Stimulated activated CD4-positive, alpha-beta T cell treated with anti-CD3 and anti-CD28 coated beads, Interleukin-15, amount 100 ng/mL, for 1 hour (primary cell): ENCODE measurements at places on chromosomes 3 and 15.

DNA sequence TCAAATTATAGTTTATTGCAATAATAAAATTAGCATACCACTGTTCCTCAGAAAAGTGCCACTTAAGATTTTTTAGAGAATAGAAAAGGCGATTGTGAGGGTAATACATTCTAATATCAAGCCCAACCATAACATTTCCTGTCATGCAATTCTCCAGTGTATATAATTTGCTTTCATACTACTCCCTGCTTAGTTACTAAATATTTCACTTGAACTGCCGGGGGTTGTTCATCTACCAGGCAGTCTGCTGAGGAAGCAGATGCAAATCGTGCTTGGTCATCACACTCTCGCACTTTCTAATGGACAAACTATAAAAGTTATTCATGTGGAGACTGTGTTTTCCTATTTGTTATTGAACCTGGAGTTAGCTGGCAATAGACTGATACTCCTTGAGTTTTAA lies 645.6 kb upstream of the CBLB start:
- no peak for DNase-seq

DNA sequence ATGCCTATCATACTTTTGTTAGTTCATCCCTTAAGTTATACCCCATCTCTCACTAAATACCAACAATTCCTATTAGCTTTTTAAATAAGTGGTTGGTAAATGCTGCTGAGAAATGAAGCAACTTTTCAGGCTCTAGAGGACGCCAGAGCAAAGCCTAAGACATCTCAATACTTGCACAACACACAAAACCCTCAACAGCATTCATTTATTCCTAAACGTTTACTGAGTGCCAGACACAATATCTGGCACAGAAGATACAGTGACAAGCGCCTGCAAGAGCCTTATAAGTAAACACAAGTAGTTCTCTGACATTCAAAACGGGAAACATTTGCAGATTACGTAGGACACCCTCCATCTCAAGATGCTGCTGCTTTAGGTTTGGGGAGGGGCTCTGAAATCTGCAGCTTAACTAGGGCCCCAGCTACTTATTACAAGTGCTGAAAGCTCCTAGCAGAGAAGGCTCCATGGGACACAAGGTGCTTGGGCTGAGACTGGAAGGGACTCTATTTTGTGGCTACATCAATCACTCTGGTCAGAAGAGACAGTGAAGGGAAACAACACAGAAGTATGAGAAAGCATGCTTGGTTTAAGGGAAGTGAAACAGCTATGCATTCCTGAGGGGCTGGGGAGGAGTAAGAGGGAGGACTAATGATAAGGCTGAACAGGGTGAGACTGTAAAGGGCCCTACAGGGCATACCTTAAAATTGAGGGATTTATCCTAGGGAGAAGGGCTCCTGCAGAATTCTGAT lies 311.3 kb downstream of the PLCL2 start:
- no peak for DNase-seq

DNA sequence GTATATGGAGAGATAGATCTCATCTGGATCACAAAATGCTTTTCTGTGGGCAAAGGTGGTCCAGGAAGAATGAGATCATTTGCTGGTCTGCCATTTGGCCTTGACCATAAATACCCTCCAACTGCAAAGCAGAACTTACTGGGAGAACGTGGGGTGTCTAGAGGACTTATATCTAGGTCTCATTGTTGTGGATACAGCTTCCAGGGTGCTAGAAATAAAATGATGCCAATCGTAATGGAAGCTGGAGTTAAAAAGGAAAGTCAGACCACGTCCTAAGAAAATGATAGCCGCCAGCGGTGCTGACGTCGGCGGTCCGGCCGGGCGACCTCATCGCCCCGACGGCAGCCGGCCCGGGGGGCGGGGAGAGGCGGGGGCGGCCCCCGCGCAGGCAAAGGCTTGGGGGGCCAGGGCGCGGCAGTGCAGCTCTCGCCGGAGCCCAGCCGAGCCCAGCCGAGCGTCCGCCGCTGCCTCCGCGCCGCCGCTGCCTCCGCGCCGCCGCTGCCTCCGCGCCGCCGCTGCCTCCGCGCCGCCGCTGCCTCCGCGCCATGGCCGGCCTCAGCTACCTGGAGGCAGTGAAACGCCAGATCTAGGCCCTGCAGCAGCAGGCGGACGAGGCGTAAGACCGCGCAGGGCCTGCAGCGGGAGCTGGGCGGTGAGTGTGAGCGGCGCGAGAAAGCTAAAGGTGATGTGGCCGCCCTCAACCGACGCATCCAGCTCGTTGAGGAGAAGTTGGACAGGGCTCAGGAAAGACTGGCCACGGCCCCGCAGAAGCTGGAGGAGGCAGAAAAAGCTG lies 89.5 kb downstream of the EOMES start:
- DNase-seq = peak; percentile 19

GRCh38 chr15:88303395-88303794 lies 46.9 kb upstream of the NTRK3 start:
- no peak for DNase-seq

- DNase-seq = no peak
These were observed 9.8 kb upstream of the CNTN3 start for GRCh38 chr3:74624301-74624700.

DNA sequence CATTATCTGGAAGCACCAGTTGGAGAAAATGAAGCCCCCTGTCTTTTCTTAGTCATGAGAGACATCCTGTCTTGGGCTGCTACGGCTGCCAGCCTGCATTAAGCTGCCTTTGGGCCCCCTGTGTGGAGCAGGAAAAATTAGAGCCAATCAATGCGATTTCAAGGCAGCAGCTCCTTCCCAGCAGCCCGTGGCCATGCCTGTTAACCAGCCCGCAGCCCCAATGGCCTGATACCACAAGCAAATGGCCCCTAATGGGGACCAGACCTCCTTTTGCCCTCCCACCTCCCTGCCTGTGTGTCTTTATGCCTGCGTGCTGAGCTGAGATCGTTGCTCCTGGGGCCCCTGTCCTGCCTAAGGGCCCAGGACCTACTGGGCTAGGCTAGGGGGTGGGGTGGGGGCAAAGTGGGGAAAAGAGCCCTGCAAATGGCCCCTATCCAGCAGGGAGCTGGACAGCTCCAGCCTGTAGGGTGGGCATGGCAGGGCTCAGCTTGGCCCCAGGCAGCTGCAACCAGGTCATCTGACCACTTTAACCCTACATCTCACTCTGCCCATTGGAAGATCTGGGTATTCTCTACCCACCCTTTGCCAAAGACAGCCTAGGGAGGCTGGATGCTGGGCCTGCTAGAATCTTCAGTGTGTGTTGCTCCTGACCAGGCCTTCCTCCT lies 53.8 kb upstream of the MRPS22 start:
- no peak for DNase-seq

DNA sequence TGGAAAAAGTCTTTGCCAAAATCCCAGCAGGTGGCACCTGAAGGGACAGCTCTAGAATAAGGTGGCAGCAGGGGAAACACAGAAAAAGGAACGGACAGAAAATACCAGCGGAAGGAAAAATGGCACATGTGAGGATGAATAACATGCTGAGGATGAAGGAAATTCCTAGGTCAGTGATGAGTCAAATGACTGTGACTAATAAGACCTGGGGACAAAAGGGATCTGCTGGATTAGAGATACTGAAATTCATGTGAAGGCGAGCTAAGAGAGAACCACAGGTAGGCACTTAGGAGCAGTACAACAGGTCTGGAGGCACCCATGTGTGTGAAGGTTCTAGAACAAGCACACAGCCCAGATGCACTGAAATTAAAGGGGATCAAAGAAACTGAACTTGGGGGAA lies 482.5 kb downstream of the FOXP1 start:
- no peak for DNase-seq

- DNase-seq = no peak
These were observed 31.9 kb downstream of the CMTM7 start for GRCh38 chr3:32423534-32423933.

GRCh38 chr15:62841269-62841628 lies 201.3 kb upstream of the TPM1 start:
- no peak for DNase-seq

DNA sequence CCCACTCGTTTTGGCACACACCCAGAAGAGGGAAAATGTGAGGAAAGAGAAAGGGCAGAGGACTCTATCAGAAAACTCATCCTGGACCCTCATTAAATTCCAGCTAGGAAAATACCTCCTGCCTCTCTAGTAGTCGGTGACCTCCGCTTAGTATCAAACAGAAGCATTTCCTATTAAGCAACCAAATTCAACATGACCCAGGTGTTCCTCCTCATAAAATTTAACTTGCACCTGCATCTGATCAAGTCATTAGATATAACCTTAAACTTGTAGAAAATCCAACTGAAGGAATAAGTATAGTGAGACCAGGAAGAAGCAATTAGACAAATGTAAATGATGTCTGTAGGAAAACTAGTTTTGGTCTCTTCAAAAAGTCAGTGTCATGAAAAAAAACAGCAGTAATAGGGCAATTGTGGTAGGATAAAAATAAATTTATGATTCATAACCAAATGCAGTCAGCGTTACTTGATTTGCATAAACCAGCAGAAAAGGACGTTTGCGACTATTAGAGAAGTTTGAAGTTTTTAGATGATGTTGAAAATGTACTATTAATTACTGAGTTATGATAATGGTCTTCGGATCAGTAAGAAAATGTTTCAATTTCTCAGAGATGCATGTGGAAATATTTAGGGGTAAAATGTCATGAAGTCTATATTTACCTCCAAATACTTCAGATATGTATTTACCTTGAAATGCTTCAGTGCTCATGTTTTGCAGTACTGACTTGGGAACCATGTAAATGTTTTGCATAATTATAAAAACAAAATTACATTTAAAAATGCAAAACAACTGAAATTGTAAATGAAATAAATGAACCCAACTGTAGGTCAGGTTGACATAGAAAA lies 44.6 kb downstream of the LDHAL6B start:
- no peak for DNase-seq

DNA sequence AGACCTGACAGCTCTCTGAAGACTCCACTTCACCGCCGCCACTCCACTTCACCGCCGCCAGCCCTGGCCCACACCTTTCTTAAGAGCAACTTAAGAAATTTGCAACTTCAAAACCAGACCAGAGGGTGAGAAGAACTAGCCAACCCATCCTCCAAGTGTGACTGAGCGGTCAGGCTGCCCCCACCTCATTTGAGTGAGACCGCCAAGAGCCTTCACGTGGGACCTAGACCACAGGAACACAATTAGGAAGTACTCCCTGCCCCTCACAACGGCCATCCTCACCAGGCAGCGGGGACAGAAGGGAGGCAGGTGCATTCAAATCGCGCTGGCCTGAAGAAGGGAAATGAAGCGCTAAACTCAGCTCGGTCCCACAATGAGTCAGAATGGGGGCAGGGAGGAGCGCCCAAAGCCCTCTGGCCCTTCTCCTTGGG lies 156.8 kb upstream of the BCL6 start:
- no peak for DNase-seq

- DNase-seq = no peak
These were observed 151.1 kb downstream of the OSBPL10 start for GRCh38 chr3:31829826-31830426.

- no peak for DNase-seq
These were observed 3.7 kb upstream of the SLC41A3 start for GRCh38 chr3:126087552-126088175.

DNA sequence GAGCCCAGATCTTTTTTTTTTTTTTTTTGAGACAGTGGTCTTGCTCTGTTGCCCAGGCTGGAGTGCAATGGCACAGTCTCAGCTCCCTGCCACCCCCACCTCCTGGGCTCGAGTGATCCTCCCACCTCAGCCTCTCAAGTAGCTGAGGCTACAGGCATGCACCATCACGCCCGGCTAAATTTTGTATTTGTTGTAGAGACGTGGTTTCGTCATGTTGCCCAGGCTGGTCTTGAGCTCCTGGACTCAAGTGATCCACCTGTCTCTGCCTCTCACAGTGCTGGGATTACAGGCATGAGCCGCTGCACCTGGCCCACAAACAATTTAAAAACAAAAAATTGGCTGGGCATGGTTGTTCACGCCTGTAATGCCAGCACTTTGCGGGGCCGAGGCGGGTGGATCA lies 22.6 kb upstream of the SLC6A6 start:
- no peak for DNase-seq

DNA sequence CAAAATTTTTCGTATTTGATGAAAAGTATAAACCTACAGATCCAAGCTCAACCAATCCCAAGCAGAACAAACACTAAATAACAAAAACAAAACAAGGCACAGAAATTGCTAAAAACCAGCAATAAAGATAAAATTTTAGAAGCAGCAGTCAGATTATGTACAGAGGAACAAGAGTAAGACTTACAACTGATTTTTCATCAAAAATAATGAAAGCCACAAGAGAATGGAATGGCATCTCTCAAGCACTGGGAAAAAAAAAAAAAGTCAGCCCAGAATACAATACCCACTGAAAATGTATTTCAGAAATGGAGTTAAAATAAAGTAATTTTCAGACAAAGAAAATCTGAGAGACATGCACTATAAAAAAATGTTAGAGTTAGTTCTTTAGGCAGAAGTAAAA lies 27.0 kb downstream of the GPR156 start:
- DNase-seq = no peak

GRCh38 chr15:28956491-28956890 lies 70.7 kb downstream of the APBA2 start:
- DNase-seq = no peak

DNA sequence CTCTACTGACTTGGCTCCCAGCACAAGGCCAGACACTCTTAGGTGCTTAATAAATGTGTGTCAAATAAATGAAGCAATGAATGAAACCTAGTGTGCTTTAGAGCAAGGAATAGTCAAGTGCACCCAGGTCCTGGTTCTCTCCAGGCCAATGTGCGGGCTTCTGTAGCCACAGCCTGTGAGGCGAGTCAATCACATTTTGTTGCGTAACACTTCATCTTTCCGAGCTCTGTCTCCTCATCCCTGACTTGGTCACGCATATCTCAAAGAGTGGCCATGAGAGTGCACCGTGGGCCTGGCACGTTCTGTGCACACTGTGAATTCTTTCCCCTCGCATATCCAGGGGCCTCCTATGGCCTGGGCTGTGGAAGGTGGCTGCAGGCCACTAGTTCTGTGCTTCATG lies 11.4 kb upstream of the SH3GL3 start:
- no peak for DNase-seq

- no peak for DNase-seq
These were observed 121.0 kb downstream of the PDZRN3 start for GRCh38 chr3:73503781-73504180.

- DNase-seq = no peak
These were observed 102.8 kb downstream of the CHSY1 start for GRCh38 chr15:101148881-101149664.

DNA sequence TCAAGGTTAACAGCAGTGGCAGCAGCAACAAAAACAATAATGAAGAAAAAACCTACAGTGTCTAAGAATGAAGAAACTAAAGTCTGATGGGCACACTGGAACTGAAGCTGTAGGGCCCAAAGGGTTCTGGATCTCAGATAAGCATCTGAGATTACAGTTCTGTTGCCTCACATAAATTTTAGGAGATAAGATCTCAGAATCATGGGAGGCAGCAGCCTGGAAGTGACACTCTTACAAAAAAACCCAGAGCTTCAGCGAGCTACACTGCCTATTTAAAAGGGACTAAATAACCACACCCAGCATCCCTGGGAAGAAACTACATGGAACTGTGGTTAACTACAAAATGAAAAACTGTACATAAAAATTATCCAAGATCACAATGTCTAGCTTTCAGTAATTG lies 61.2 kb downstream of the PLD1 start:
- no peak for DNase-seq

GRCh38 chr15:83062768-83063180 lies 4.3 kb downstream of the BTBD1 start:
- no peak for DNase-seq

GRCh38 chr15:79962178-79962577 lies 8.8 kb downstream of the BCL2A1 start:
- no peak for DNase-seq
